ENCODE measurements at places on chromosomes 7 and 10. TPM values are rescaled to one million over a fixed set of nuclear protein-coding genes. Genes with fewer than 3 reads are reported as not detected.

Gene COX15
- 44.4 TPM for total RNA-seq

Gene COMMD3
- total RNA-seq: 48.1 TPM

DNA sequence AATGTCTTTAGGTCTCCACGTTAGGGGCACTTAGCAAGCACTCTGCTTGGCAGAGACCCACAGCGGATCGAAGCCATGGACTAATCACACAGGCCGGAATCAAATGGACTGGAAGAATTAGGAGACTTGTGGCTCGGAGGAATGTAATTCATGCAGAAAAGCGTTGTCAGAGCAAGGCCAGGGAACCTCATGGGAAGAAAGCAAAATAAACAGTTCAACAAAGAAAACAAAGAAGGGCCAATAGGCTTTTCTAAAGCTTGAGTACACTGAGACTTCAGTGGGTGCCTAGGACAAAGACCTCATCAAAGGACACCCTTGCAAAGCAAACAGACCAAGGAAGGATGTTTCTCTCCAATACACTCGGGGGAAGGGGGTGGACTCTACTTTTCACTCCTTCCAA, 171.1 kb downstream of the GLI3 start:
- DNase-seq: no peak

DNA sequence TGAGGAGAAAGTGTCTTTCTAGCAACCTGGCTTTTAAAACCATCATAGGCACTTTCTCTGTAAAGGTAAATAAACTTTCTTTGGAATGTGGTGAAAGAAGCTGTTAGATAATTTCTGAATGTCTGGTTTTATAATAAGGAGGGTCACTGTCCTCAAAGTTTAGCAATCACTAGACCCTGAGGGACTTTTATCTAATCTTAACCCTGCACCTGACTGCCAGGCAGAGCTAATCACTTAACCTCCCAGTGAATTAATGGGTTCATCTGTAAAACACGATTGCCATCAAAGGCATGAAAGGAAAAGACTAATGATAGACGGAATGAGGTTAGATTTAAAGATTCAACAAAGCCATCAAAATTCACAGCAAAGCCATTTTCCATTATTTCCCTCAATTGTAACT, 553.8 kb downstream of the GRM8 start:
- DNase-seq: no peak

- DNase-seq: no peak
Measured at GRCh38 chr10:119191881-119192280, 13.3 kb upstream of the PRDX3 start.

- no peak for DNase-seq
Measured at GRCh38 chr7:136139417-136139816, 162.3 kb upstream of the MTPN start.

DNA sequence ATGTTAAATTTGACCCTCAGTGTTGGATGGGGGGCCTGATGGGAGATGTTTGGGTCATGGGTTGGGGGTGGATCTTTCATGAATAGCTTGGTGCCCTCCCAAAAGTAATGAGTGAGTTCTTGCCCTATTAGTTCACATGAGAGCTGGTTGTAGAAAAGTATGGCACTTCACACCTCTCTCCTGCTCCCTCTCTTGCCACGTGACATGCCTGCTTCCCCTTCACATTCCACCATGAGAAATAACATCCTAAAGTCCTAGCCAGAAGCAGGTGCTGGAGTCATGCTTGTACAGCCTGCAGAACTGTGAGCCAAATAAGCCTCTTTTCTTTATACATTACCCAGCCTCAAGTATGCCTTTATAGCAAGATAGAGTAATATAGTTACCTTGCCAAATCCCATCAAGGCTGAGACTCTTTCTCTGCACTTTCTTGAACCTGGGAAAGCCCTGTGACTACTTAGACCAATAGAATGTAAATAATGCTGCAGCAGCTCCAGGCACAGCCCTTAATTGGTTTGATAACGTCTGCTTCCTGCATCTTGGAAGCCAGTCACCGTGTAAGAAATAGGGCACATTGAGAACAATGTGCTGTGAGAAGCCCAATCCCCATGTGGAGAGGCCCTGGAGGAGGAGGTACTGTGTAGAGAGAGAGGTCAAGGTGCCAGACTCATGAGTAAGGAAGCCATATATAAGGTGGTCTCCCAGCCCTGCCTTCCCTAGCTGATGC, 88.0 kb upstream of the NAMPT start:
- DNase-seq: no peak

DNA sequence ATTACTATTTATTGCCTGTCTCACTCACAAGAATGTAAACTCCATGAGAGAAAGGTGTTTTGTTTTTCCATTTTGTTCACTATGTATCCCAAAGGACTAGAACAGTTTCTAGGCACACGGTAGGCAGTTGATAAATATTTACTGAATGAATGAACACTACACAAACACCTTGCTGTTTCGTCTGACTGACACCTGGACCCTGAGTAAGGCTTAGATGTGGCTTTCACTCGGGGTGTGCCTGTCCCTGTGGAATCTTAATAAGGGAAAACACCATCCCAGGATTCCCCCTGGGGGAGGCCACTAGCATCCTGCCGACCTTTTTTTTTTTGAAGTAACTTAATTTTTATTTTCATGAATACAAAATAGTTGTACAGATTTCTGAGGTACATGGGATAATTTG, 66.6 kb upstream of the STEAP1B start:
- no peak for DNase-seq

Data from kidney epithelial cell (primary cell).